Vagina (tissue), 2 donors: ENCODE measurements at places on chromosomes 2 and 18. TPM values are rescaled to one million over a fixed set of nuclear protein-coding genes. Genes with fewer than 3 reads are reported as not detected.

Gene RIF1
- total RNA-seq, result 31.7 TPM

Gene ANKAR
- 17.4 TPM for total RNA-seq

Gene SATB2
- total RNA-seq, result 7.4 TPM

Gene MAPRE3
- total RNA-seq, result 20.6 TPM

Gene RAB6D
- total RNA-seq, result not detected

Gene SERPINE2
- total RNA-seq, result 52.3 TPM

Gene FOXD4L1
- not detected for total RNA-seq

GRCh38 chr2:124027182-124027581, 2.1 kb downstream of the CNTNAP5 start:
- no peaks in the 10 kb centered on the region for H3K4me1 ChIP-seq
- no peak overlapping the region for H3K4me3 ChIP-seq
- DNase-seq, result no peak
- H3K27me3 ChIP-seq, result peaks cover 5% of the 10 kb centered on the region
- H3K27ac ChIP-seq, result no peak overlapping the region

DNA sequence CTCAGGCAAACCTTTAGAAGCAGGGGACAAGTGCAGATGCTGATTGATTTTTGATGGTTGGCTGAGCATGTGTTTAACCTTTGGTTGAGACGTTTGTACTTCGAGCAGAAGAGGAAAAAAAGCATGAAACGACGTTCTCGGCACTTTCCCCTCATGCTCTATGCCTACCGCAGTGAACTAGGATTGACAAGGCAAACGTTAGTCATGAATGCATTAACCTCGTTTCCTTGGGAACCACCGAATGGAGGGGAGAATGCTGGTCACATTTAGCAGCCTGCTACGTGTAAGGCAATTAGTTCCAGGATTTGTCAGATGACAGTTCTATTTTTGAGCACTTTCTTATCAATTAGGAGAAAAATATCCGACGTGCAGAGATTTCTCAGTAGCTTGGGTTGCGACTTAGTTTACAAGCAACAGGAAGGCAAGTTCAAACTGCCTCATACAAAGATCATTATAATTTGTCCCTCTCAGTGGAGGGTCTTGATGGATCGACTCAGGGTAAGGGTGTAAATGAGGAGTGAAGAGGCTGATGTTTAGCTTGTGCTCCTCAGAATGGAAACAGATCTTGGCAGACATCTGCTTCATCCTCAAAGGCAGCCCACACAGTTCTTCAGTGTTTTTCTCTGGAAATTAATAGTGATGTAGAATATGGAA, 47.4 kb upstream of the GPR45 start:
- DNase-seq, result no peak
- H3K4me1 ChIP-seq, result no peaks in the 10 kb centered on the region
- no peak overlapping the region for H3K27ac ChIP-seq
- H3K36me3 ChIP-seq, result no peaks in the 10 kb centered on the region
- no peaks in the 10 kb centered on the region for H3K27me3 ChIP-seq

DNA sequence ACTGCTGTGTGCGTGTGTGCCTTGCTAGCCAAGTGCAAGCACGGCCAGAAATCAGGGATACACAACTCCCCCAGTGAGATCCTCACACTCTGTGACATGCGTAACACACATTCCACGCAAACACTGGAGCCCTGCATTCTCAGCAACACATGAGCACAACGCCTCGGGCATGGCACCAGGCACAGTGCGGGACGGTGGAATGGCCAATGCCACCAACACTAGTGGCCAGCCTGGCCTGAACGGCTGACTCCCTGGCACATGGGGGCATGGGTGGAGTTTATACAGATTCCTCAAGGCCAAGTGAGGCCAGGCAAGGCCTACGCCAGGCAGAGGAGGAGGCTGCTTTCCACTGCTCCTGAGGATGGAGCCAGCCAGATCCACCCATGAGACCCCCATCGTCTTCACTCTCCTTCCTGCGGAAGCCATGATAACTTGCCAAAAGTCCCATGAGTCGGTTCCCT, 56.2 kb downstream of the ANKMY1 start:
- no peaks in the 10 kb centered on the region for H3K4me1 ChIP-seq
- no peak overlapping the region for H3K27ac ChIP-seq
- H3K4me3 ChIP-seq, result no peak overlapping the region
- no peaks in the 10 kb centered on the region for H3K27me3 ChIP-seq
- H3K36me3 ChIP-seq, result no peaks in the 10 kb centered on the region
- peak; percentile 64 for DNase-seq

- no peaks in the 10 kb centered on the region for H3K27me3 ChIP-seq
- no peaks in the 10 kb centered on the region for H3K36me3 ChIP-seq
- H3K4me1 ChIP-seq, result peaks cover 48% of the 10 kb centered on the region
- H3K27ac ChIP-seq, result no peak overlapping the region
- DNase-seq, result no peak
These were observed 88.5 kb upstream of the RANBP2 start for GRCh38 chr2:108630567-108631405.

- no peaks in the 10 kb centered on the region for H3K27me3 ChIP-seq
- H3K4me1 ChIP-seq, result peaks cover 14% of the 10 kb centered on the region
- no peaks in the 10 kb centered on the region for H3K36me3 ChIP-seq
- no peak for DNase-seq
- H3K4me3 ChIP-seq, result peak within 1 kb of the TSS; percentile 83
These were observed at the start of gene HES6 for GRCh38 chr2:238239863-238240756. TSS of gene HES6 (minus strand) at chr2:238240038. CDS start at chr2:238239905, 133 bp downstream.

GRCh38 chr2:27596627-27597026, 13.8 kb downstream of the ZNF512 start:
- no peak overlapping the region for H3K4me3 ChIP-seq
- DNase-seq, result no peak
- no peak overlapping the region for H3K27ac ChIP-seq
- no peaks in the 10 kb centered on the region for H3K27me3 ChIP-seq
- H3K36me3 ChIP-seq, result peaks cover 8% of the 10 kb centered on the region

- H3K4me1 ChIP-seq, result peaks cover 8% of the 10 kb centered on the region
- no peaks in the 10 kb centered on the region for H3K36me3 ChIP-seq
- H3K4me3 ChIP-seq, result no peak overlapping the region
- no peak overlapping the region for H3K27ac ChIP-seq
These were observed 4.7 kb upstream of the STAMBP start for GRCh38 chr2:73823916-73824523.

DNA sequence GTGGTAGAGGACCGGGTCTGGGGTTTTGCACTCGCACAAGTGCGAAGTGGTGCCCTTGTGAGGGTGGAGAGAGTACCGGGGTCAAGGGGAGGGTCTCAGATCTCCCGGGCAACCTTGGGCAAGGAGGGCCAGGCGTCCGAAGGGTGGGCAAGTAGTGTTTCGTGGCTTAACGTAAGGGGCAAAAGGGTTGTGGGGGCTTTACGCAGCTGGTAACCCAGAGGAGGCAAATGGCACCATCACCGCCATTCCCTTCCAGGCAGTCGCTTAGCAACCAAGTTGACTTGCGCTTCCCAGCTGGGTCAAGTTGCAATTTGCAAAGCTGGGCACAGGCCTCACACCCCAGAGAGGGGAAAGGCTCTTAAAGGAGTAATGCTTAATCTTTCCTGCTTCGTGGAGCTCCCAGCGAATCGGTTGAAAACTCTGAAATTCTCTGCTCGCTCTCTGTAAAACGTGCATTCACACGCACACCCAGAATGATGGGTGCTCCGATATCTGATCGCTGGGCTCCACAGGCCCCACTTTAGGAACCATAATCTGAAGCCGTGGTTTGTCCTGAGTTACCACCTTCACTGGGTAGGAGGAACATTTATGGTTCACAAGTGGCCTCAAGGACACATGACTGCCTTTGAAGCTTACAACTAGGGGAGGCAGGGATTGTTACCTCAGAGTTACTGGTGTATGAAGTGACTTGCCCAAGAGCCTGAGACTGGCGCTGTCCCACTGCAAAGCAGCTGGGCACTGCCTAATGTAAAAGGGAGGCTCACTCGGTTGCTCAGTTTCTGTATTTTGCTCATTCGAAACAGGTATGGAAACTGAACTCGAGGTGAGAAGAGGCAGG, 127.9 kb downstream of the UXS1 start:
- no peaks in the 10 kb centered on the region for H3K27me3 ChIP-seq
- peak overlapping the region; percentile 24 for H3K27ac ChIP-seq
- no peak for DNase-seq
- H3K4me3 ChIP-seq, result peak overlapping the region; percentile 59
- H3K36me3 ChIP-seq, result no peaks in the 10 kb centered on the region
- peaks cover 15% of the 10 kb centered on the region for H3K4me1 ChIP-seq

GRCh38 chr2:18299423-18300212, 260.8 kb downstream of the RDH14 start:
- H3K36me3 ChIP-seq, result no peaks in the 10 kb centered on the region
- H3K27ac ChIP-seq, result no peak overlapping the region
- no peaks in the 10 kb centered on the region for H3K27me3 ChIP-seq
- DNase-seq, result no peak
- no peak overlapping the region for H3K4me3 ChIP-seq

DNA sequence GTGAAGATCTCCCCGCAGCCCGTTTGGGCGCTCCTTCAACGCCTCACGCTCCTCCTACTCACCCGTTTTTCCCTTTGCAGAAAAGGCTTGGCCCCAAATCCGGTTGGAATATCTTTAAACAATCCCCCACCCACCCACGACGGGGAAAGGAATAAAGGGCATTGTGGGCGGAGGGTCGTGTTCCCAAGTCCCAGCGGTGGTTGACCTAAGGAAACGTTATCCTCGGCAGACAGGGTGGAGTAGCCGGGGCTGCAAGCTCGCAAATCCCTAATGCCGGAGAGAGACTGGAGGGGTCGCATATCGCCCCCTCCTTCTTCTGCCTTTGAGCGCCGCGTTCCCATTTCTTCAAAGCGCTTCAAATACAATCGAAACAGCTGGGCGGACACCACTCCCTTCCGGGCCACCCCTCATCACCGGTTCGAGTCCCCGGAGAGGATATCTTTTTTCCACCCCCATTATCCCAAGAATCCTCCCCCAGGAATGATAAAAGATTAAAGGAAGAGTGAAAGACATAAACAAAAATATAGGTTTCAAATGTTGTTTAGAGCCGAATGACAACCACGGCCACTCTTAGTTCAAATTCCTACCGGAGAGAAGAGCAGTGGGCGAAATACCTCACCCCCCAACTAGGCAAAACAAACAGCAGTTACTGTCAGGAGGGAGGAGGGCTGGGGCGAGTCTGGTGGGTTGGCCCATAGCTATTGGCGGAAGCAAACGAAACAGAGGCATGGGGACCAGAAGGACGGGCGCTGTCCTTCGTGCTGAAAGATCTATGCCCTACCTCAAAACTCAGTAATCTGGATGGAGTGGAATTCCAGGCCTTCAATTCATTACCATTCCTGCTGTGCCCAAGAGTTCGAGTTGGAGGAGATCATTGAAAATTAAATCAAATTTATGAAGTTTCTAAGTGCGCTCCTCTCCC, 2.8 kb upstream of the GAD1 start:
- H3K36me3 ChIP-seq, result no peaks in the 10 kb centered on the region
- H3K27me3 ChIP-seq, result peaks cover 41% of the 10 kb centered on the region
- no peak overlapping the region for H3K27ac ChIP-seq
- no peak overlapping the region for H3K4me3 ChIP-seq

DNA sequence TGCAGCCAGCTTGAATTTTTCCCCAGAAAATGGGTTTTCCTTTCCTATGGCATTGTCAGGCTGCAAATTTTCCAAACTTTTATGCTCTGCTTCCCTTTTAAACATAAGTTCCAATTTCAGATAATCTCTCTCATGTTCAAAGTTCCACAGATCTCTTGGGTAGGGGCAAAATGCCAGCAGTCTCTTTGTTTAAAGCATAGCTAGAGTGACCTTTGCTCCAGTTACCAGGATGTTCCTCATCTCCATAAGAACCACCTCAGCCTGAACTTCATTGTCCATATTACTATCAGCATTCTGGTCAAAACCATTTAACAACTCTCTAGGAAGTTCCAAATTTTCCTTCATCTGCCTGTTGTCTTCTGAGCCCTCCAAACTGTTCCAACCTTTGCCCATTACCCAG, 68.3 kb downstream of the SGPP2 start:
- no peaks in the 10 kb centered on the region for H3K4me1 ChIP-seq
- no peaks in the 10 kb centered on the region for H3K27me3 ChIP-seq
- no peak overlapping the region for H3K4me3 ChIP-seq
- no peaks in the 10 kb centered on the region for H3K36me3 ChIP-seq

GRCh38 chr2:25411753-25412152, 70.0 kb upstream of the DNMT3A start:
- no peak for DNase-seq
- no peaks in the 10 kb centered on the region for H3K36me3 ChIP-seq
- no peaks in the 10 kb centered on the region for H3K27me3 ChIP-seq
- no peak overlapping the region for H3K27ac ChIP-seq

DNA sequence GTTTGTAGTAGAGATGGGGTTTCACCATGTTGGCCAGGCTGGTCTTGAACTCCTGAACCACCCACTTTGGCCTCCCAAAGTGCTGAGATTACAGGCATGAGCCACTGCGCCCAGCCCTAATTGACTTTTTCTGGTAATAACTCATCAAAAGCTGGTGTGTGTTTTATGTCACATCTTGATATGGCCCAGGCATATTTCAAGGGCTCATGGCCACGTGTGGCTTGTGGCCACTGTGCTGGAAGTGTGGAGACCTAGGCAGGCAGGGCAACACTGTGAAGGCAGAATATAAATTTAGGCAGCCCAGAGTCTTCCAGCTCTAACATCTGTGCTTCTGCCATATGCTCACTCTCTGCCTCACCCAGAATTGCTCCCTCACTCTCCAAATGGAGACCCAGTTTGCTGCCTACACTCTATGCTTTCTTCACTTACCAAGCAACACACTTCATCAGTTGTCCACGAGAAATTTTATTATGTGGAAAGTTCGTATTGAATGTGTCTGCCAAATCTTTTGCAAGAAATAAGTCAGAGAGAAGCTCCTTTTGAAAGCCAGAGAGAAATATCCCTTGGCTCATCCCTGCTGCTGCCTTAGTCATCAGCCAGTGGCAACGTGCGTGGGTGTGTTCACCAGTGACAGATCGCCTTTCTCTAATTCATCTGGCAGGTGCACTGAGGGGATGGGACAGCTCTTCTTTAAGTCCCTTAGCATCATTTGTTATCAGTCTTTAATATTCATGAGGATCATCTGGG, 129.4 kb upstream of the CXCR4 start:
- no peak overlapping the region for H3K4me3 ChIP-seq
- H3K27ac ChIP-seq, result no peak overlapping the region
- no peaks in the 10 kb centered on the region for H3K27me3 ChIP-seq
- no peaks in the 10 kb centered on the region for H3K36me3 ChIP-seq
- DNase-seq, result no peak

DNA sequence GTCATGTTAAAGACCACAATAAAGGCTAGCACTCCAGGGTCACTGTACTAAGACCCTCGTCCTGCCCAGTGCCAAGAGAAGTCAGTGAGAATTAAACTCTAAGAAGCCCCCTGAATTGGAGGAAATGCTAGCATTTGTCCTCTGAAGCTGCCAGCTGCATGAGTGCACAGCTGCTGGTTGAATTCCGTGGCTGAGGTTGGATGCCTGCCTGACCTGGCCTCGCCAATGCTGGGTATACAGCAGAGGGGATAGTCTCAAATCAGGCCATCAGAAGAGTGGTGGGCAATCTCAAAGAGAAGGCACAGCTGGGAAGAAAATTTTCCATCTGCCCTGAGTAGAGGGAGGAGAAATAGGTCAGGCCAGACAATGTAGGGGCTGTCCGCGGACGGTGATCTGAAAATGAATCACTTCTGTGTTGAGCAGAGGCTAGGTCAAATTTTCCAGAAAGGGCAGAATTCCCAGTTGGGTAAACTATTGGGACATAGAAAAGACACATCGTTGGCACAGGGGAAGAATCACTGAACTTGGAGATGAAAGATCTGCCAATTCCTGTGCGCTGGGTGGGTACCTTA, 110.5 kb upstream of the AGAP1 start:
- no peaks in the 10 kb centered on the region for H3K36me3 ChIP-seq
- H3K4me1 ChIP-seq, result no peaks in the 10 kb centered on the region
- no peak overlapping the region for H3K4me3 ChIP-seq
- DNase-seq, result no peak

- no peak overlapping the region for H3K4me3 ChIP-seq
- DNase-seq, result no peak
- no peak overlapping the region for H3K27ac ChIP-seq
- H3K27me3 ChIP-seq, result no peaks in the 10 kb centered on the region
- H3K36me3 ChIP-seq, result no peaks in the 10 kb centered on the region
These were observed 167.3 kb upstream of the CYRIA start for GRCh38 chr2:16832910-16833309.
